ENCODE measurements at places on chromosomes 3 and 15. TPM values are rescaled to one million over a fixed set of nuclear protein-coding genes. Genes with fewer than 3 reads are reported as not detected.
A peak's percentile ranks its signal among the peaks of the same experiment; 100 is the strongest.

The NPAP1 gene
- 0.72 TPM for polyA plus RNA-seq

The CPLX3 gene
- not detected for polyA plus RNA-seq

The FETUB gene
- polyA plus RNA-seq, result not detected

The PIERCE2 gene
- 4.2 TPM for polyA plus RNA-seq

The CIB2 gene
- polyA plus RNA-seq, result 29.1 TPM

The FBXL2 gene
- polyA plus RNA-seq, result 24.7 TPM

The ISLR gene
- 54.5 TPM for polyA plus RNA-seq

GRCh38 chr3:104523136-104523535, 843.6 kb upstream of the ALCAM start:
- DNase-seq, result no peak

GRCh38 chr3:194308601-194309449, 42.3 kb downstream of the CPN2 start:
- no peak for DNase-seq

DNA sequence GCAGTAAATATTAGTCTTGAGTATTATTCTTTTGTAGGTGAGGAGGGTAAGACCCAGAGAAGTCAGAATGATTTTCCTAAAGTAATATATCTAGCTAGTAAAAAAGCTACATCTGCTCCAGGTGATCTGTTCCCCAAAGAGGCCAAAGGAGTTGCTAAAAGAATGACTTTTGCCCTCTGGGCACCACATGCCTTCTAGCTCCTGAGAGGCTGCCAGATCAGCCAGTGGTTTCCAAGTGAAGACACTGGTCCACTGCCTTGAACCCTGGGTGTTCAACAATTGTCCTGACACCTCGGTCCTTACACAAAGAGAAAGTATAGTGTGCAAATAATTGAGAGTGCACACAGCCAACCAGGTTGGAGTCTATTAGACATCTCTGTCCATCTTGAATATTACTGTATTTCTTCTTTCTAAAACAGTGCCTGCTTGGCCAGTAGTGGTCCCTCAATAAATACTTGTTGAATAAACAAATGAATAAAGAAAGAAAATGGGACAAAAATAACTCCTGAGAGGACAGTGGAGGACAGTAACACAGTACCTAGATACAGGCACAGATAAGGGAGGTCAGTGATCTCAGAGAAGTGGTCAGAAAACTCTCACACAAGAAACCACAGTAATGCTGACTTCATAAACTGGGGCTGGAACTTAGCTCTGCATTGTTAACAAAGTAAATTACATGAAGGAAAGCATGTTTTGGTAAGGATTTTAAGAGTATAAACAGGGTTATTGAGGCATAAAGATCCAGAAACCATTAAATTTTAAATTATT, 56.6 kb upstream of the CSTA start:
- no peak for DNase-seq

- DNase-seq, result no peak
These were observed 35.3 kb upstream of the CDCP1 start for GRCh38 chr3:45181496-45181895.

- DNase-seq, result peak; percentile 72
These were observed 799 bp downstream of the ABI3BP start for GRCh38 chr3:100992231-100993012.

GRCh38 chr3:148227534-148227933, 470.2 kb upstream of the AGTR1 start:
- no peak for DNase-seq

DNA sequence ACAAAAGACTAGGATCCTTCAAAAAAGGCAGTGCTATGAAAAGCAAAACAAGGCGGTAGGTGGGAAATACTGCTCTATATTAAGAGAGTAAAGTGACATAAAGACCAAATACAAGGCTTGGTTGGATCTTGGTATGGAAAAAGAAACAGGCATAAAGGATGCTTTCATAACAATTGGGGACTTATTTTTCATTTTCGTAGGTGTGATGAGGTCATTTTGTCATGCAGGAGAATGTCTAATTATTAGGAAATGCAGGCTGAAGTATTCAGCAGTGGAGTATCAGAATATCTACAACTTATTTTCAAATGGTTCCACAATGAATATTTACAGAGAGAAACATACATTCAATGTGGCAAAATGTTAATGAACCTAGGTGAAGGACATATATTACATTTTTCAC, 9.0 kb downstream of the XPC start:
- no peak for DNase-seq

GRCh38 chr3:119221779-119222320, 18.8 kb downstream of the B4GALT4 start:
- DNase-seq, result no peak

DNA sequence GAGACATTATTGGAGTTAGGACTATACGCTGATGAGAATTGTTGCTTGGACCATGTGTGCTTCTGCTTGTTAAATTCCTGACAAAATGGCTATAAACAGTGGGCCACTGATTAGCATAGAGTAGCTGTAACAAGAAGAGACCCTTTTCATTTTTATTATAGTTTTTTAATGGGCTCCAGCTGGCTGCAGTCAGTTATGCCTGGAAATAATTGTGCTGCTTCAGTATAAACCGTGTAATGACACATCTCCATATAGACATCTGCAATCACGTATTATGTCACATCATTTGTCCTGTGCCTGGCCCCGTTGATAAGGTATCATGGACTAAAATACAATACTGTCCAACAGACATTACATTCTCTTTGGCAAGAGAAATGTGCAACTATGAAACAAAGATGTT, 50.9 kb downstream of the ARPP21 start:
- DNase-seq, result peak; percentile 55

DNA sequence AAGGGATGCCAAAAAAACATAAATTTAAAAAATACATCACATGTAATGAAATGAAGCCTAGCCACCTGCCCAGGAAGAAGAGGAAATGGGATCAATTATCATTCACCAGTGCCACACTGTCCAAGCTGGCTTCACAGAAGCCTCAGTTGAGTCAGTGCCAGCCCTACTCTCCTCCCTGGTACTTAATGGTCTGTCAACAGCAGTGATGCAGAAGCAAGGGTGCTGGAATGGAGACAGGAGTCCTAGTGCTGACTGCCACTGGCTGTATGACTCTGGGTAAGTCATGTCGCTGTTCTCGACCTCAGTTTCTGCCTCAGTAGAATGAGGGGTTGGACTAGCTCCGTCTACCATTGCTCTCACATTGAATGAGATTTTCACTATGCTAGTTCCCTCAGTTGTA, 78.5 kb upstream of the LARS2 start:
- DNase-seq, result no peak

- DNase-seq, result no peak
These were observed 60.6 kb downstream of the ST6GAL1 start for GRCh38 chr3:186990878-186991308.

DNA sequence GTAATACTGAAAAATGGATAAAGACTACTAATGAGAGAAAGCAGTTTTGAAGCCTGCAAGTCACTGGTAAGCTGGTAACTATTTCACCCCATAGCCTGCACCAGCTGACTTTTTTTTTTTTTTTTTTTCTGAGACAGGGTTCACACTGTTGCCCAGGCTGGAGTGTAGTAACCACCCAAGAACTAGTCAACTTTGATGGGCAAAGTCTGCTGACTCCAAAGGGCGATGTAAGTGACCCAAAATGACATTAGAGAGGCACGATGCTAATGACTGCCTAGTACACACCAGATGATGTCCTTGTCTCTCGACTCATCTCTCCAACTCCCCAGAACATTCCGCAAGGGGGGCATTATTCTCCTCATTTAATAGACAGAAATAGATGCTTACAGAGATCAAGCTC, 12.9 kb upstream of the TMEM41A start:
- DNase-seq, result no peak

DNA sequence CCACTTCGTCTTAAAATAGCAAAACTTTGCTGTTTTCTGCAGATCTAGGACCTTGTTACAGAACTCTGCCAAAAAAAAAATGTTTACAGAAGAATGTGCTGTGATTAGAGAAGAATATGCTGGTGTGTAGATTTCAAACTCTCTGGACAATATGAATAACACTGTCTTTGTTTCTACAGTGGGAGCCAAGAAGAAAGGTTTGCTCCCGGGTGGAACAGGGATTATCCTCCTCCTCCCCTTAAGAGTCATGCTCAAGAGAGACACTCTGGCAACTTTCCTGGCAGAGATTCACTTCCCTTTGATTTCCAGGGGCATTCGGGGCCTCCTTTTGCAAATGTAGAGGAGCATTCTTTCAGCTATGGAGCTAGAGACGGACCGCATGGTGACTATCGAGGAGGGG, 27.3 kb downstream of the RBM6 start:
- DNase-seq, result peak; percentile 44

DNA sequence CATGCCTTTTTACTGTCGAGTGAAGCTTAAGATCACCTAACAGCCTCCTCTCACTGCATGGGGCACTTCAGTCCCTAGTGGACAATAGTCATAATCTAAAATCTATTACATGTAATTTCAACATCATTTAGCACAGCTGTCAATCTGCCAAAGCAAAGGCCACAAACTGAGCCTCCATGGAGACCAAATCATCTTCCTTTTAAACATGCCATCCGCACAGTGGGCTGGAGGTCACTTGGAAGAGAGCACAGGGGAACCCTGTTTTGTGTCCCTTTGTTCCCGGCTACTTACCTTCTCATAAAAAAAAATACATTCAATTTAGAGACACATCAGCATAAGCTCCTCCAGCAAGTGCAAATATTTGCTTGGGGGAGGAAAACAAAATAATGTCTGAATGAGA, 167.3 kb downstream of the SQOR start:
- DNase-seq, result no peak

DNA sequence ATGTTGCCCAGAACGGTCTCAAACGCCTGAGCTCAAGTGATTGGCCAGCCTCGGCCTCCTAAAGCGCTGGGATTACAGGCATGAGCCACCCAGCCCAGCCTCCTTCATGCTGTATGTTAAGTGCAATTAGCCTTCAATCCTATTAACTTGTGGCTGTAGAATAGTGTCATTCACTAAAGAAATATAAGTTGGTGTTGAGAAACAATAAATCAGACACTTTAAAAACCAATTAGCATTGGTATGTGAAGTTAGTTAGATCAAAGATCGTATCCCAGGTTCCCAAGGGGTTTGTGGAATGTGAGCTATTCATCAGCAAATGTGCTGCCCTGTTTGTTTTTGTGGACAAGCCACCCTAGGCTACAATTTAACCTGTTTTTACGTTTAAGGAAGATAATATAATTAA, 11.0 kb upstream of the PIK3CB start:
- DNase-seq, result no peak

DNA sequence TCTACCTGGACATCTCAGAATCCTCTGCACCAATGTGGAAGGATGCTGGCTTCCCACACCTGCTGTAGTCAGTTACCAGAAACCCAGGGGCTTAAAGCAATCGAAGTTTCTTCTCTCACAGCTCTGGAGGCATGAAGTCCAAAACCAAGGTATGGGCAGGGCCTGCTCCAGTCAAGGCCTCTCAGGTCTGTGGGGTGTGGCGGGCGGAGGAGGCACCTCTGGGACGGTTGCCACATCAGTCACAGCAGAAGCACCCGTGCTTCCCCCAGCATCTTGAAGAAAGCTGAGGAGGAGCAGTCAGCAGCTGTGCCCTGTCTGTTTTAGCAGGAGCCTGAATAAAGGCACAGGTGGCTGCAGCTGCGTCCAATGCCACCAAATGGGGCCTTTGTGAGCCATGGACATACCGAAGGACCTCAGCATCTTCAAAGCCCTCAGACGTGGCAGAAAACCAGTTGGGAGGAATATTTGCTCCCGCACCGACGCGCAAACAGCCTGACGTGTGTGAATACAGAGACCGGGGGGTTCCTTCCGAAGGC, 68.9 kb downstream of the TFRC start:
- no peak for DNase-seq

DNA sequence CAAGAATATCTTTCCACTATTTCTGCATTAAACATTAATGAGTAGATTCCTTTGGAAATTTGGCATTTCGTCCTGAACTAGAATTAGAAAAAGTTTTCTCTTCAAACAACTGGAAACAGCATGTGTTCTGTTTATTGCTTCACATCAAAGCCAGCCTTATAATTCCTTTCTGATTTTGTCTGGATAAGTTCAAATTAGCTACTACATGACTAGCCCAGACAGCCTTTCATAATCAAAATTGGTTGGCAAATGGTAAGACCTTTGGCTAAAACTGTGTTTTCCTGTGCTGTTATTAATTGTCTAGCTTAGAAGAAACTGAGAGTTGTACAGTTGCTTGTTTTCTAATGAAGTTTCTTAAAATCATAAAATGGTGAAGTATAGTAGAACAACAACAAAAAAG, 52.7 kb upstream of the P3H2 start:
- no peak for DNase-seq

- DNase-seq, result no peak
These were observed 88.8 kb downstream of the CLASP2 start for GRCh38 chr3:33629219-33629618.

- DNase-seq, result peak; percentile 72
These were observed 30.9 kb downstream of the HES1 start for GRCh38 chr3:194166682-194167479.

DNA sequence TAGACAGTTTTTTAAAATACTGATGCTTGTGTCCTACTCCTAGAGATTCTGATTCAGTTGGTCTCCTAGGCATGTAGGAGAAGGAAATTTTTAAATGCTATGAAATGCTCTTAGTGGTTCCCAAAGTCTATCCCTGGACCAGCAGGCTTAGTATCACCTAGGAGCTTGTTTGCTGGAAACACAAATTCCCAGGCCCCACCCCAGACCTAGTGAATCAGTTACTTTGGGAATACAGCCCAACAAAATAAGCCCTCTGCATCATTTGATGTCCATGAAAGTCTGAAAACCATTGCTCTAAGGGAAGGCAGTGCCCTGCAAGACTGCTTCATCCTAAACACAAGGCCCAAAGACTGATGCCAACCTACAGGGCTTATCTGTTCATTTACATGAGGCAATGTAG, 36.3 kb downstream of the CCNL1 start:
- no peak for DNase-seq

DNA sequence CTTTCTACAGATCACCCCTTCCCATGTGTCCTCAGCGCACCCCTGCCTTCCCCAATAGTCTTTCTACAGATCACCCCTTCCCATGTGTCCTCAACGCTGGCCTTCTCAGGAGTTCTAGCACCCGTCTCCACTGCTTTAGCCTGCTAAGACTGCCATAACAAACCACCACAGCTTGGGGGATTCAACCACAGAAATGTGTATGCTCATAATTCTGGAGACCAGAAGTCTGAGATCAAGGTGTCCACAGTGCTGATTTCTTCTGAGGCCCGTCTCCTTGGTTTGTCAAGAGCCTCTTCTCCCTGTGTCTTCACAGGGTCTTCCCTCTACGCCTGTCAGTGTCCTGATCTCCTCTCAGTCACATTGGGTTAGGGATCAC, 68.1 kb upstream of the CGNL1 start:
- DNase-seq, result no peak

GRCh38 chr3:29286478-29287240, 5.8 kb downstream of the RBMS3 start:
- no peak for DNase-seq

DNA sequence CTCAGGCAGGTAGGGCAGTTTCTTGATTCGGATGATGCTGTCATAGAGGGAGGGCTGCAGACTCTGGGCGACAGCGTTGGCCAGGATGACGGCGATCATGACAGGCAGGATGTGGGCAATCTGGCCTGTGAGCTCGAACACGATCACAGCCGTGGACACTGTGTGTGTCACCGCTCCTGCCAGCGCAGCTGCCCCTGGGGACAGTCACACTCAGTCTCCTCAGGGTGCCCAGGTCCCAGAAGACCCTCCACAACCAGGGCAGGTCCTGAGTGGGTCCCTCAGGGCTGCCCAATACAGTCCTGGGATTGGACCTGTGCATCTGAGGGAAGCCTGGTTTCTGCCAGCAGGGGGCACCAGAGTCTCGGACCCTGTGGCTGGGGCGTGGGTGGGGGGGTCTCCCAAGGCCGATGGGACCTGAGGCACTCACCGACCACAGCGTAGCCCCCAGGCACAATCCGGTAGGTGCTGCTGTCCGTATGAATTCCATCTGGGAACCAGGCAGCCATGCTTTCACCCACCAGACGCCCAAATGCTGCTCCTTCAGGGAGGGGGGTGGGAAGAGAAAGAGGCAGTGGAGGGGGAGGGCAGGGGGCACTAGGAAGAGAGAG, 7.2 kb downstream of the CLCN2 start:
- no peak for DNase-seq

All from right lung (tissue), 10 donors.